ENCODE measurements at places on chromosomes 1 and 21. TPM values are rescaled to one million over a fixed set of nuclear protein-coding genes. Genes with fewer than 3 reads are reported as not detected.

GRCh38 chr1:214341932-214342331, 61.0 kb downstream of the SMYD2 start:
- DNase-seq = no peak

GRCh38 chr1:14486401-14487201, 111.9 kb upstream of the KAZN start:
- DNase-seq = no peak

- DNase-seq = no peak
Observed at GRCh38 chr1:18957532-18958300, 1.2 kb upstream of the IFFO2 start.

DNA sequence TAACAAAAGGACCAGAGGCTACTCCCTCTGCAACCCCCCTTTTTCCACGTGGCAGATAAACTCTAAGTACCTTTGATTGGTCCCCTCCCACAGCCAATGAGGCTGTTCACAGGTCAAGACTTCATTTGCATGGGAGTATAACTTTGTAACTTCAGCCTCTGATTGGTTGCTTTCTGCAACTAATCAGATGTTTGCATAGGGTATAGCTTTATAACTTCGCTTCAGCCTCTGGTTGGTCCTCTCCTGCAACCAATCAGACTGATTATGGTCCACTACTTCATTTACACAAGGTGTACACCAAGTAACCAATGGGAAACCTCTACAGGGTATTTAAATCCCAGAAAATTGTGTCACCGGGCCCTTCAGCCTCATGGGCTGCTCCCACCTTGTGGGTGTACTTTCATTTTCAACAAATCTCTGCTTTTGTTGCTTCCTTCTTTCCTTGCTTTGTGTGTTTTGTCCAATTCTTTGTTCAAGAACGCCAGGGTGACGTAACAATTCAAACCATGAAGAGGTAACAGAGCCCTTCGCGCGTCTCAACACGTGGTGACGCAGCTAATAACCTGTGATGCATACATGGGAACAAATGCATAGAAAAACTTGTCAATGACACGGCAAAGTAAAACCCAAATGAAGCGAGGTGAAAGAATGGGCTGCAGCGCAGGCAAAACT, 47.2 kb downstream of the VPS26C start:
- peak; percentile 55 for DNase-seq

DNA sequence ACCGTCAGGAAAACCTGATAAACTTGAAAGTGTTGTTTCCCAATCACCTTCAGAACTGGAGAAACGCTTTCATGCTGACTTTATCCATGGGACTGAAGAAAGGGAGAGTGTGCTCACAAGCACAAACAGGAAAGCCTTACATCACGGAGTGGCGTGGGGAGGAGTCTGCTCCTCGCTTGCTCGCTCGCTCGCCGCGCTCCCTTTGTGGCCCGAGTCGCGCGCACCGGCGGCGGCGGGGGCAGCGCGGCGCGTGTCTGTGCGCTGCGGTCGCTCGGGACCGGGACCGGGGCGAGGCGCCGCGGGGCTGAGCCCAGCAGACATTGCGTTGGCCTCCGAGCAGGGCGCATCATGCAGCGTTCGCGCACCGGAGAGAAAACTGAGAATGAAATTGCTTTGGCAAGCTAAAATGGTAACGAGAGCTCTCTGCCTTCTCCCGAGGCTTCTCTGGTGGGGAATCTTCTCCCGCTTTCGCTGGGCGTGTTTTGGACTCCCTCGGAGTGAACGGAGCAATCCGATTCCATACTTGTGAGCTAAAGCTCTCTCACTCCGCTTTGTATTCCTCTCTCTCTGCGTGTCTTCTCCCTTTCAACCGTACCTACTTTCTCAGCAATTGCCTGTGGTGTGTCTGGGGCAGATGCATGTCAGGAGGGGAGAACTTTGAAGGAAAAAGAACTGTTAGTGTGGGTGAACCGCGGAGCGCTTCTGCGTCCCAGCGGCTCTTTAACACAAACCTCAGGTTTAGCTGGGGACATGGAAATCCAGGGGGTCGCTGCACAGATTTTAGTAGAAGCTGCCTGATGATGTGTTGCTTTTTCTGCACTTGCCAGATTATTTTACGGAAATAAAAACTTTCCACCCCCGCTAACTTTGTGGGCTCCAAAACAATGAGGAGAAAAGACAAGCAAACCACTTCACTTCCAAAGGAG, at the start of gene RGL1:
TSS of gene RGL1 (plus strand) at position 205 of the 926 bp plus-strand sequence. CDS start at position 383, 178 bp downstream.
- DNase-seq = peak; percentile 55

Gene CYP4A11
- not detected for total RNA-seq

Gene EPS15
- total RNA-seq = 61.6 TPM

DNA sequence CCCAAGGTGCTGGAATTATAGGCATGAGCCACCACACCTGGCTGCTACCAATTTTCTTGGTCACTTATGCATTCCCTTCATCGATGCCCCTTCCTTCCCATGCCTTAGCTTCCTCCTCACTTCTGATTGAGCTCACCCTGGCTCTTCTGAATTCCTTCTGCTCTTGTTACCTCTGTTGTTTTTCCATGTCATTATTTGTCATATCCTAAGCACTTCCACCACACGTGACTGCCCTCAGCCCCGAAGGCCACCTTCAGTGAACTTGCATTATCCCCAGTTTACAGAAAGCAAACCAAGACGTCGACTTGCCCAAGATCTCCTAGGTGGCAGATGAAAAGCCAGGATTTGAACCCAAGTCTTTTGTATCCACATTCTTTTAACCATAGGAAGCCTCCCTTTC, 30.7 kb downstream of the CA6 start:
- no peak for DNase-seq

DNA sequence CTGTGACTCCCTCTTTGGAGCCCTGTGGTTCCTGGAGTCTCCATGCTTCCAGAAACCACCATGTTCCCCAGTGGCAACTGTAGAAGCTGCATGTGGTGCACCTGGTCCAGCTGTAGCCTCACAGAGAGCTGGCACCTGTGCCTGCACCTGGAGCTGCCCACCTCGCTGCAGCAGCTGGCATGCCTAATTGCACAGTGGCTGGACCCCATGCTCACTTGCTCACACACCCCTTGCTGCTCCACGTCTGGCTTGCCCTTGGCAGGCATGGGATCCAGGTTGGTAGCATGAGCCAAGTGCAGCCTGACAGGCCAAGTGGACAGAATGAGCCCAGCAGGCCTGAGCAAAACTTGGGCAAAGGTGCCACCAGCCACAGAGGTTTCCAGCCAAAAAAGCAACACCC, 680.1 kb downstream of the MATN1 start:
- no peak for DNase-seq

DNA sequence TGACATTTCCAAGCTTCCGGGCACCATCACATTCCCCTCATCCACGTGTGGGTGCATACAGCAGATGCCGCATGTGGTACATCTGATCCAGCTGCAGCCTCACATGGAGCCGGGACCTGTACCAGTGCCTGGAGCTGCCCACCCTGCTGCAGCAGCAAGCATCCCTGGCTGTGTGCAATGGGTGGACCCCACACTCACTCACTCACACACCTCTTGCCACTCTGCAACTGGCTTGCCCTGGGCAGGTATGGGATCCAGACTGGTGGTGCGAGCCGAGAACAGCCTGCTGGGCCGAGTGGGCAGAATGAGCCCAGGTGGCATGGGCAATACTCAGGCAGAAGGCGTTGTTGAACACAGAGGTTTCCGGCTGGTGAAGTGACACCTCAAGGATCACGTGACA, 75.0 kb downstream of the DPYD start:
- DNase-seq = no peak

Gene OR2G6
- total RNA-seq = not detected

DNA sequence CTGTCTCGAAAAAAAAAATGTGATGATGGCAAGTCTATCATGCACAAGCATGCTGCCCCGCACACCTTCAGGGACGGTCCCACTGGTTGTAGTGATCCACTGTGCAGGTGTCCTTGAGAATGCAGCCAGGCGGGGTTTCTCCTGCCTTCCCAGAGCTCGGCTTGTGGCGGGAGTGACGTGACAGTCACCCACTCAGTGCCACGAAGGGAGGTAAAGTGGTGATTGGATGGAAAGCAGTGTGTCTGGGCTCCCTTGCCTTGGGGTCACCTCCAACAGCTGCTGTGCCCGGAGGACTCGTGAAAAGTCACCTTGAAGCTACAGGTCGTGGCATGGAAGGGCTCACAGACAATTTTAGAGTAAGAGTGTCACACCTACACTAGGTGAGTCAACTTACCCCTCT, 33.5 kb upstream of the TRIM17 start:
- DNase-seq = no peak

- no peak for DNase-seq
Observed at GRCh38 chr1:189351960-189352359, 1125.7 kb downstream of the BRINP3 start.

DNA sequence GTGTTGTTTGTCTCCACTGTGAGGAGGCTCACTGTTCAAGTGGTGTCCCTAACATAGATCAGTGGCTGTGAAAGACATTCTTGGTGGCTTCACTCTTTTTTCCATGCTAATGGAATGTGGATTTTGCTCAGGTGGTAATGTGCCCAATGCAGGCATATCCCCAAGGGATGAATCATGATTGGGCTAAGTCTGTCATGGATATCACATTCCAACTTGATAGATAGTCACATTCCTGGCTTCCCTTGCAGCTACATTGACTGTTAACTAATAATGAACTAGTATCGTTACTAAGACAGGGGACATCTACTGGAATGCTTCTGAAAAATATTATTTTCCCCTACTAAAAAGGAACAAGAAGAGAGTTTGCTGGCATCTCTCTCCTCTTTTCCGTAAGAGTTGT, 86.3 kb upstream of the SOD1 start:
- no peak for DNase-seq

Gene NIT1
- total RNA-seq = 58.2 TPM

- peak; percentile 69 for DNase-seq
Observed at GRCh38 chr1:186618401-186619170, 61.6 kb downstream of the PTGS2 start.

DNA sequence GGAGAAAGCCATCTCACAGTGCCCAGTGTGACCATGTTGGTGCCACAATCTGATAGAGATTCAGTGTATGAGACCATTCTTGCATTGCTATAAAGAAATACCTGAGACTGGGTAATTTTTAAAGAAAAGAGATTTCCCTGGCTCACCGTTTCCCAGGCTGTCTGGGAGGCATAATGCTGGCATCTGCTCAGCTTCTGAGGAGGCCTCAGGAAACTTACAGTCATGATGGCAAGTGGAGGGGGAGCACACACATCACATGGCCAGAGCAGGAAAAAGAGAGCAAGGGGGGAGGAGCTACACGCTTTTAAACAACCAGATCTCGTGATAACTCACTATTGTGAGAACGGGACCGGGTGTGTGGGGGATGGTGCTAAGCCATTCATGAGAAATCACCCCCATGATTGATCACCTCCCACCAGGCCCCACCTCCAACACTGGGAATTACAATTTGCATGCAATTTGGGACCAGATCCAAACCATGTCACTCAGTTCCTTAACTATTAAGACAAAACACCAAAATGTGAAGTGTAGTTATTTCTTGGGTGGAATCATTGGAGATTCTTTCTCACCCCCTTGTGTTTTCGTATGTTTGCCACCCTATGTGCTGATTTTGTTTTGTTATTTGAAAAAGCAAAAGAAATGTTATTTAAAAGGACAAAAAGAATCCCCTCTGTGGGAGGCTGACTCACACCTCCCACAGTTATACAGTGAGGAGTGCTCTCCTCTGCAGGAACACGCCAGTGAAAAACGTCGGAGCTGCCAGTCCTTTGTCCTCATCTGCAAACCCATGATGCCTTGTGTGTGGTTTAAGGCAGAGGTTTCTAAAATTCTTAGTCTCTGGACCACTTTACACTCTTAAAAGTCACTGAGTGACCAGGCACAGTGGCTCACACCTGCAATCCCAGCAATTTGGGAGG, 46.9 kb upstream of the IFNLR1 start:
- no peak for DNase-seq

Gene MINDY1
- 20.3 TPM for total RNA-seq

- DNase-seq = no peak
Observed at GRCh38 chr1:226748306-226748705, 9.2 kb upstream of the ITPKB start.

Gene TAS1R3
- 0.28 TPM for total RNA-seq

DNA sequence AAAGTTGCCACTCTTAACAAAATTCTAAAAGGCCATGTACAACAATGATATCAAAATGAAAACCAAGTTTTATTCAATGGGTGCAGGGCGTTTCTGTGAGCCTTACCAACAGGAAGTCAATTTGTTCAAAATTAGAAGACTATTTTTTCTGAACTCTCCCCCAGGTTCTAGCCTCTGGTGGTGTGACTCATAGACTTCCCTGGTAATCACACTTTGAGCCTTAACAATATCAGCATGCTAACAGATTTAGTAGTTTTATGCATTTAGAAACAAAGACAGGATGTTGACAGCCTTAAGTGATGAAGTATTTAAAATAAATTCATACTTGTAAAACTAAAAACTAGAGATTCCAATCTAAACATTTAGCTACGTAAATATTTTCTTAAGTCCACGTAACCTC, 88.4 kb downstream of the LRRC8C start:
- DNase-seq = peak; percentile 45

Gene IARS2
- 86.6 TPM for total RNA-seq

DNA sequence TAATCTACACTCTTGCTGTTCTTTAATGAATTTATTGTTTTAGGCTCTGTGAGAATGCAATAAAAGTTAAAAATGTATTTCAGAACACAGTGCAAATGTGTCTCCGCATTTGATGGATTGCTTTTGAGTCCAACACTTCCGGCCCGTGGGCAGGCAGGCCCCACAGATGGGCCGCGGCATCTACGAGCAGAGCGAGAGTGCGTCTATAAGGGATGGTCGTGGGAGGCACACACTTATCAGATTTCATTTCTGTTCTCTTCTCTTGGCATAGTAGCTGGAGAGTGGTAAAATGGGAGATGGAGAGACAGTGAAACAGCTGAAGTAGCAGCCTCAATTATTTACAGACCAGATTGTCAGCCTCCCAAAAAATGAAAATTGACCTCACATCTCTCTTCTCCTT, 134.2 kb downstream of the NAV1 start:
- no peak for DNase-seq

GRCh38 chr1:64995316-64995715, 29.0 kb upstream of the JAK1 start:
- DNase-seq = no peak

DNA sequence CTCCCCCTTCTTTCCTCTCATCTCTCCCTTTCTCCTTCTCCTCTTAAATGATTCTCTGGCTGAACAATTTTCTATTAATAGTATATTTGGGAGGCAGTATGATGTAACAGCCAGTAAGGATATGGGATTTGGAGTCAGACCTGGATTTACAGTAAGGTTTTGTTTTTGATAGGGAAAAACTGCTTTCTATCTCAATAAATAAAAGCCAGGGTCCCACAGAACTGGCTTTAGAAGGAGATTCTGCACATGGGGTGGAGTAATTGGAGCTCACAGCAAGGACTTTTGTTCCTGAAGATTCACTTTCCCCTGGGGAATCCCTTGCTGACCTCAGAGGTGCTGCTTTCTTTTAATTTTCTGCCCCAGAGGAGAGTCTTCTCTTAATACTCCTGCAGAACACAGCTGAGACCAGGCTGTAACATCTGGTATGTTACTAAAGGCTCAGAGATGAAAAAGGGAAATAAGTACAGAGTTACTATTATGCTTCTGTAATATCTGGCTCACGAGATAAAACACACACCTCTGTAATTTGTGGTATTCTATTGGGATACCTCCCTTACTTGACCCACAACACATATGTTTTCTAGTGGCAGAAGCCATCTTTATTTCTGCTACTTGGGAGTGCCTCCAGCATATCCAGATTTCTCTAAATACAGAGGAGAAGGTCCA, 13.4 kb downstream of the EPB41 start:
- no peak for DNase-seq

Gene BLZF1
- 6.5 TPM for total RNA-seq

GRCh38 chr1:71049951-71050598, 2.5 kb upstream of the PTGER3 start:
- DNase-seq = no peak

GRCh38 chr21:43287795-43288755, 119.3 kb downstream of the CRYAA start:
- DNase-seq = no peak

Gene ZNF695
- 1.2 TPM for total RNA-seq

GRCh38 chr1:175400766-175401165, 208.2 kb upstream of the KIAA0040 start:
- DNase-seq = no peak
